Foreskin melanocyte (primary cell): ENCODE measurements at places on chromosomes 16 and 17.

- no peak for DNase-seq
These were observed 143.5 kb downstream of the MYO1D start for GRCh38 chr17:32733401-32733800.

- no peak for DNase-seq
These were observed at the start of gene HSD11B2 for GRCh38 chr16:67430977-67431774. Gene HSD11B2 (plus strand): TSS chr16:67431121. CDS start chr16:67431249, 128 bp downstream.

- no peak for DNase-seq
These were observed 118.3 kb downstream of the SMG6 start for GRCh38 chr17:2184993-2185931.

GRCh38 chr16:61323456-61323855 is 712.8 kb downstream of the CDH8 start:
- DNase-seq = no peak

GRCh38 chr16:56257666-56258342 is 66.5 kb downstream of the GNAO1 start:
- DNase-seq = no peak

DNA sequence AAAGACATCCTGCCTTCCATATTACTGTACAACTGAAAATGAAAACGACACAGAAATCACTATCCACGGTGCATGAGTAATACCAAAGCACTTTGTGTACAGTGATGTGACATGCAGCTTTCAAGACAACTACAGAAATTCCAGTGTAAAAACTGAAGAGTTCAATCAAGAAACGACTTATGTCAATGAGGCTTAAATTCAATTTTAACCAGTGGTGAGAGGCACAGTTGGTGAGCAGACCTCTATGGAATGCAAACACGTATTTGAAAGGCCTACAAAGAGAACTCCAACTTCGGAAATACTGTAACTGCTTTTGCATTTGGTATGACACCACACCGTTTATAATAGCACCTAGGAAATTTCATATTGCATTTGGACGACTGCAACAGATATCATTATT is 87.6 kb downstream of the USP31 start:
- no peak for DNase-seq

DNA sequence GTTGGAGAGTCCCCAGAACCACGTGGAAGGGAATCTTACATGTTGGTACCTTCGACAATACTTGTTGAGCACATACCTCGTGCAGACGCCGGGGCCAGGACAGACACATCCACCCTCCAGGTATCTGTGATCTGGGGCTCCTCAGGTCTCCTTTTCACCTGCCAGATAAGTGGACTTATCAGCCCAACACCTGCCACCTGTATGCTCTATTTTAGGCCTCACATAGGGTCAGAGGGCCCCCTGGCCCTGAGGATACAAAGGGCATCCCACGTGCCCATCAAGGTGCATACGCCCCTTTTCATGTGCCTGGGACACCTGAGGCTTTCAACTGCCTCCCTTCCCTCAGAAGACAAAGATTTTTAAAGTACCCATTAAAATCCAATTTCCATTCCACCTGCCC is 212.7 kb downstream of the MRTFB start:
- DNase-seq = no peak

- DNase-seq = no peak
These were observed 36.0 kb downstream of the NUP93 start for GRCh38 chr16:56765949-56766348.

- DNase-seq = no peak
These were observed 76.3 kb downstream of the GAS7 start for GRCh38 chr17:10121971-10122707.

- no peak for DNase-seq
These were observed 18.0 kb downstream of the C17orf67 start for GRCh38 chr17:56815711-56816110.

GRCh38 chr16:86536621-86537020 is 18.4 kb downstream of the MTHFSD start:
- DNase-seq = no peak

GRCh38 chr16:9950658-9951057 is 231.6 kb downstream of the GRIN2A start:
- no peak for DNase-seq

GRCh38 chr17:48241131-48241591 is 133.6 kb downstream of the SNX11 start:
- DNase-seq = peak; percentile 99

- DNase-seq = no peak
These were observed 24.0 kb downstream of the SYCE1L start for GRCh38 chr16:77223184-77223583.

DNA sequence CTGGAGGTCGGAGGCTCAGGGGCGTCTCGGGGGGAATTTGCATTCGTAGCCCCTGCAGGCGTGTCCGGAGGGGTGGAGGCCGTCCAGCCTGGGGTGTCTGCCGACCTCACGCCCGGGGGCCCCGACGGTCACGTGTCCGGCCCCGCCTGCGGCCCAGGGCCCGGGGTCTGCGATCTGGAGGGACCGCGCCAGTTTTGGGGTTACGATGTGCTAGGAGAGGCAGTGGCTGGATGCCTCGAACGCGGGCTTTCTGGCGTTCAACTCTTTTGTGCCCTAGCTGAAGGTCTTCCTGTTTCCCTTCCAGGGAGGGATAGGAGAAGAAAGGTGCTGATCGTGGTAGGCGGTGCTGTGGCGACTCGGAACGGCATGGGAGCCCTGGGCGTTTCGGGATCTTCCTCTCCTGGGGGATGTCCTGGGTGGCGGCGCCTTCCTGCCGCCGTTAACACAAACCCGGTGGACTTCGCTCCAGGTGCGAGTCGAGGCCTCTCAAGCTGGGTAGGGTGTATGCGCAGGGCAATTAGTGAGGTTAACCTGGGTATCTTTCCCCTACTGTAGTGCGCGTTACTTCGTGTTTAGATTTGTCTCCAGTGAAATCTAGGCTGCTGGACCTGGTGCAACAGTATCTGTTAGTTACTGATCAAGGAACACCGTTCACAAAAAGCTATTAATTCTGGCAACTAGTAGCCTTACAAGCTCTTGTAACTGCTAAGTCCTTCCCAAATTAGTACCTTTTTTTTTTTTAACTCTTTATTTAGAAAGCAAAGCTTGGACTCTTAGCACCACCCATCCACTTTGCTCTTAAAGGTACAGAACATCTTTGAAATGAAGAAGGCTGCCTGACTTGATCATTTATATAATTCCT is 1.3 kb downstream of the AKAP1 start:
- DNase-seq = no peak

- no peak for DNase-seq
These were observed at the start of gene RAP1GAP2 for GRCh38 chr17:2796164-2797125. Gene RAP1GAP2 (plus strand): TSS chr17:2796438. CDS start chr17:2796528, 90 bp downstream.

DNA sequence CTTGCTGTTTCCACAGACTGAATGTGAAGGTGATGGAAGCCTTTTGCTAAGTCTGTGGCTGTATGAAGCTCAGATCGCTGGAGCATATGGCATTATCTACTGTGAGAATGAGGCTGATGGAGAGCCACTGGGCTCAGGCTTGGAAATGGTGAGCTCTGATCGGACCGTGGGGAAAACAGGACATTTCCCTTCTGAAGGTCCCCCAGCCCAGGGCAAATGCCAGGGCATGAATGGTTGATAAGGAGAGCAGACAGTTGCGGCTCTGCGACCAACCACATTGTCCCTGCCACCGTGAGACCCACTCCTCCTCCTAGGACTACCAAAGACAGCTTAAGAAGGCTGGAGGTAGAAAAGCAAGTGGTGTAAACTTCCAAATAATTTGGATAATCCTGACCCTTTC is 4.7 kb upstream of the CUEDC1 start:
- no peak for DNase-seq

- no peak for DNase-seq
These were observed 18.6 kb downstream of the IGFBP4 start for GRCh38 chr17:40461732-40462342.

DNA sequence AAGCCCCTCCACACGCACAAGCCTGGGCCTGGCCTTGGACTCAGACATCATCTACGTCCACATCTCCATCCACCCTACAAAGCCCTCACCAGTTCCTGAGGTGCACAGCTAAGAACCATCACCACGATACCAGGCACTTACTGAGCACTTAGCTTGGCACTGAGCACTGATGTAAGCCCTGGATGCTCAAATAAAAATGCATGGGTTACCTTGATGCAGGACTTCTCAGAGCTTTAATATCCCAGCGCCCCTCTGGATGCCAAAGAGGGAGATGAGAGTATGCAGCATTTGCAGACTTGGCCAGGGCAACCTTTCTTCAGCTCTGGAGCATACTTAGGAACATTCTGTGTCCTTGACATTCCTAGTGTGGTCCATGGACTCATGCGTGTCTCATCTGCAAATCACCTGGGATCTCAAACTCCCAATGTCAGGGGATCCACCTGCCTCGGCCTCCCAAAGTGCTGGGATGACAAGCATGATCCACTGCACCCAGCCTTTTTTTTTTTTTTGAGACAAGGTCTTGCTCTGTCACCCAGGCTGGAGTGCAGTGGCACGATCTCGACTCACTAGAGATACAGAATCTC is 69.8 kb downstream of the RAB11FIP4 start:
- no peak for DNase-seq

DNA sequence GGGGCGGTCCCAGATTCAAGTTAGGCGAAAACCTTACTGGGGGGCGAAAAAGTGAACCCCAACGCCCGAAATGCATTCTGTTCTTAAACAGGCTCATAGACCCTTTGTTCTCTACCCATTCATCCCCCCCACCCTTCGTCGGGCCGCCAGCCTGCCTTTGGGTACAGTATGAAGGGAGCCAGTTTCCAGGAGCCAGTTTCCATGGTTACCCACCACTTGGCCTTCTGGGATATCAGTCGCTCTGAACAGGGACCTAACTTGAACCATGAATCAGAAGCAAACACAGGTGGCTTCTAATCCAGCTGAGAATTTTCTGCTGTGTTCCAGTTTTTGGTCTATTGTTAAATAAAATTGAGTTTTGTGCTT is 532 bp downstream of the DHX40 start:
- peak; percentile 63 for DNase-seq

DNA sequence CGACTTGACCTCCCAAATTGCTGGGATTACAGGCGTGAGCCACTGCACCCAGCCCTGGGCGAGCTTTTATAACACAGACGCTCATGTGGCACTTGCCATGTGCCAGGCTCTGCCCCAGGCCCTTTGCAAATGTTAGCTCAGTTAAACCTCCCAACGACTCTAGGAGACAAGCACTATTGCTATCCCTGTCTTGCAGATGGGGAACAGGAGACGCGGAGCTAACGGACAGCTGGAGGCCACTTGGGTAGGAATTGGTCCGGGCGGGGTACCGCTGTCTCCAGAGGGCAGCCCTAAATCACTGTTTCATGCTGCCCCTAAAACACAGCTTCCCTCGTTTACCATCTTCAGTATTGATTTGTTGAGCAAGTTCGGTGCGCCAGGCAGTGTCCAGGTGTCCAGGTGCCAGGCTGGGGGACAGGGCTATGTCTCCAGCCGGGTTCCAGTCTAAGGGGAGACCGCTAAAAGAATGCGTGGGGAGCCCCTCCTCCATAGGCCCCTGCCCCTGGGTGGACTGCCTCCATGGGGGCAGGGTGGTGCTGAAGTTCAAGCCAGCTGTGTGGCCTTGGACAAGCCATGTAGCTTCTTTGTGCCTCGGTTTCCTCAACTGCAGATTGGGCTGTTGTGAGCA is 23.7 kb downstream of the TMEM235 start:
- no peak for DNase-seq

DNA sequence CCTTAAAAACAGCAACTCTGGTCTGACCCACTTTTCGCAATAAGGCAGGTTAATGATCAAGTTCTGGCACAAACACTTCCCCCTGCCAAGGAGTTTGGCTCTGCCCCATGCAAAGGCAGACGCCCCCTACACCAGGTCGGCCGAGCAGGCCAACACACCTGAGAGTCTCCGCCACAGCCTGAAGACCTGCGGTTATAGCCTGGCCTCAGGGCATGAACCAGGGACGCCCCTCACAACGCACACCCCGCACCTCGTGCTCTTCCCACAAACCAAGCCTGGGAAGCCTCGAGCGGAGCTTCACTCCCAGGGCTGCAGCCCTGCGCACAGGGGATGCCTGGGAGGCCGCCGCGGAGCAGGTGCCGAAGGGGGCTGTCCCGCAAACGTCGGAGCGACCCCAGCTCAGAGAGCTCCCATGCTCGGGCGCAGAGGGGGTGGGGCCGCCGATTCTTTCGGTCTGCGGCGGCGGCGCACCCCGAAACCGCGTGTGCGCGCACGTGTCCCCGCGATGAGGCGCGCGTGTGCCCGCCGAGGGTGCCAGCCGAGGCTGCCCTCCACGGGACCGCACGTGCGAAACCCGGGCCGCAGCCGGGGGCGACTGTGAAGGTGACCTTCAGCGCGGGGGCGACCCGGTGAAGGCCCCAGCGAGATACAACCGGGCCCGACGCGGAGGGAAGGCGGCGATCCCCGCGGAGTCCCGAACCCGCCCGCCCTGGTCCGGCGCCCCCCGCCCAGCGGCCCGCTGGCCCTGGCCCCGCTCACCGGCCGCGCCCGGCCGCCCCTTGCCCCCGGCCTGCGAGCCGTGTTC is 559 bp downstream of the CLUH start:
- no peak for DNase-seq

- DNase-seq = no peak
These were observed 6.7 kb downstream of the ALOX12B start for GRCh38 chr17:8080799-8081219.

- DNase-seq = no peak
These were observed 220.1 kb upstream of the GSE1 start for GRCh38 chr16:85392756-85393673.

GRCh38 chr16:46632778-46633733 is 11.9 kb upstream of the SHCBP1 start:
- no peak for DNase-seq

- DNase-seq = no peak
These were observed 23.9 kb upstream of the ST6GALNAC1 start for GRCh38 chr17:76667491-76667755.

GRCh38 chr16:58010886-58011285 is 9.7 kb downstream of the USB1 start:
- no peak for DNase-seq

- peak; percentile 36 for DNase-seq
These were observed 15.8 kb upstream of the EXOSC6 start for GRCh38 chr16:70267516-70267915.

- no peak for DNase-seq
These were observed 21.4 kb downstream of the SERPINF1 start for GRCh38 chr17:1783271-1783670.

DNA sequence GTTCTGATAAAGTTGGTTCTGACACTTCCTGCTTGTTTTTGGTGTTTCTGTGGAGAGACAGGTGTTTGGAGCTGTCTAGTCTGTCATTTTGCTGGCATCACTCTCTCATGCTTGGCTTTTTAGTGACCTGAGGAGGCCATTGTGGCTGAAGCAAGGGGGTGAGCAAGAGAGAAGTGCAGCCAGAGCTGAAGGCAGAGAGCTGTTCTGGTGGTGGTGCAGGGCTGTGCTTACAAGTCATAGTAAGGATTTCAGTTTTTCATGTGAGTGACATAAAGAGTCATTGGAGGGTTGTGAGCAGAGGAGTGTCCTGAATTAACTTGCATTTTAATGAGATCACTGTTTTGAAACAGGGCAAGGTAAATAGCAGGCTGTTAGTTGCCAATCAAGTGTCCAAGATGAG is 97.5 kb downstream of the CHD9 start:
- DNase-seq = no peak

- no peak for DNase-seq
These were observed 8.4 kb upstream of the TRPV2 start for GRCh38 chr17:16406742-16407674.

- DNase-seq = no peak
These were observed 54.3 kb upstream of the NOL11 start for GRCh38 chr17:67663457-67663856.

GRCh38 chr16:85087899-85088569 is 24.2 kb downstream of the CIBAR2 start:
- DNase-seq = no peak
